ENCODE measurements at places on chromosomes 1 and 21.

GRCh38 chr1:24486331-24487065, 16.1 kb upstream of the RCAN3 start:
- DNase-seq, result no peak

- DNase-seq, result no peak
These were observed 46.2 kb upstream of the EDEM3 start for GRCh38 chr1:184800876-184801275.

GRCh38 chr1:210385228-210385627, 56.5 kb downstream of the HHAT start:
- DNase-seq, result no peak

GRCh38 chr1:101587741-101588140, 350.9 kb downstream of the S1PR1 start:
- no peak for DNase-seq

- no peak for DNase-seq
These were observed 123.2 kb downstream of the NTNG1 start for GRCh38 chr1:107264007-107264406.

DNA sequence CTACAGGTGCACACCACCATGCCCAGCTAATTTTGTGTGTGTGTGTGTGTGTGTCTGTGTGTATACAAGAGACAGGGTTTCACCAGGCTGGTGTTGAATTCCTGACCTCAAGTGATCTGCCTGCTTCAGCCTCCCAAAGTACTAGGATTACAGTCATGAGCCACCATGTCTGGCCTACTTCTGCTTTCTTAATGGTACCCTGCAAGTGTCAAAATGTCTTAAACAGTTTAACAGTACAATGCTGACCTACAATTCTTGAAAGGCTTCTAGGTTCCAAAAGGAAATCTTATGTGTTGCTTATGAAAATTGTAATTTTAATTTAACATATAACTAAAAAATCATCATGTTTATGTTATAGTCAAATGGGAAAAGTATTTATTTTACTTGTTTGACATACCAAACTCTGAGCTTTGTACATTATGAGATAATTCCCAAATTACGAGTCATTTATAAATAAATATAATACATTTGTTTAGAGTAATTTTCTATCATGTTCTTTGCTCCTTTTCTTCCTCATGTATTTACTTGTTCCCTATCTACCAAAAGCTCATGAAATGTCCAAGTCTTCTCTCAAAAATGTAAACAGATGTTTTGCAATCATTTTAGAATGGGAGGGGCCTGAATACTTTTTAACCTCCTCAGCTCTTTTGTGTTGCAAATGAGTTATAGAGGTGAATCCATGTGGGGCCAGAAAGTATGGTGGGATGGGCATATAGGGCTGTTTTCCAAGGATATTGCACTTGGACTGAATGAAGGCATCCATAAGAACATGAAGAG, 8.4 kb upstream of the VCAM1 start:
- DNase-seq, result no peak

- DNase-seq, result no peak
These were observed 1.5 kb downstream of the ATP1A1 start for GRCh38 chr1:116374353-116375147.

GRCh38 chr1:223754681-223755431, 42.5 kb downstream of the CAPN2 start:
- no peak for DNase-seq

DNA sequence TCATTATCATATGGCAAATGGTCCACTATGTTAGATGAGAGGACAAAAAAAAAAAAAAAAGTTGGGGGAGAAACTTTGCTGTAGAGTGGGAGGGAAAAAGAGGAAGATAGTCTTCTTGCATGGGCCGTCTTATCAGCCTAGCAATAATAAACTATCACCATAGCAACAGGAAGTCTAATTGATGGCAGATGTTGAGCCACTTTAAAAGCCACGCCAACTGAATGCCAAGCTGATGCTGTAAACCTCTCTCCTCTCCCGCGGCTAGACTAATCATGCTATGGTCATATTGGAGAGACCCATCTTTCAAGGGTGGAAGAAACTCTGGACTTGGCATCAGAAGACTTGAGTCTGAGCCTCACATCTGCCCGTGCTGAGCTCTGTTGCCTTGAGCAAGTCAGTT, 122.2 kb upstream of the HOOK1 start:
- DNase-seq, result peak; percentile 14

DNA sequence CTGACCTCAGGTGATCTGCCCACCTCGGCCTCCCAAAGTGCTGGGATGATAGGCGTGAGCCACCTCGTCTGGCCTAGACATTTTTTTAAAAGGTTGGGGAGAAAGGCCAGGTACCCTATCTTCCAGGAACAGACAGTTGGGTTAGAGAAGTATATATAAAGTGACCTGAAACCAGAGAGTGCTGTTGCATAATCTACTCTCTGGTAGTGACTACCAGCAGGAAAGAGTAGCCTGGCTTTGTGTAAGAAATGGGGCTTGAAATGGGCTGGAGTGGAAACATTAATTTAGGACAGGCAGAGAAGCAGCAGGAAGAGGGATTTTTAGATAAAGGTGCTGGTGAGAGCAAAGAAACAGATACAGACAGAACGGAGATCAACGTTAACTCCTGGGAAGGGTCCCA, 125.8 kb upstream of the HOOK1 start:
- no peak for DNase-seq

DNA sequence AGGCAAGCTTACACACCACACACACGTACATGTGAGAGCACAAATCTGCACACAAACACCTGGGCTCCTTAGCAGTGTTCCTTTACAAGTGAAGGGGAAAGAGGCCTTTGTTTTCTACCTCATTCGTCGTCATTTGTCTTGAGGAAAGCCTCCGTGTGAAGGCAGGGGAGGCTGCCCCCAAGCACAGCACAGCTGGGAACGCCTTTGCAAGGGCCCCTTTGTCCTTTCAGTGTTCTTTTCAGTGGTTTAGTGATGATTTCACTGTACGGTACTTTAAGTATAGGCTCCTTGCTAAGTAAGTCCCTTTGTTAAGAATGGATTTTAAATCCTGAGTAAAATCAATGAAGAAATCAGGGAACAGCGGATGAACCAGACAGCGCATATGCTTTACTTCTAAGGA, 94.1 kb downstream of the PGBD5 start:
- no peak for DNase-seq

DNA sequence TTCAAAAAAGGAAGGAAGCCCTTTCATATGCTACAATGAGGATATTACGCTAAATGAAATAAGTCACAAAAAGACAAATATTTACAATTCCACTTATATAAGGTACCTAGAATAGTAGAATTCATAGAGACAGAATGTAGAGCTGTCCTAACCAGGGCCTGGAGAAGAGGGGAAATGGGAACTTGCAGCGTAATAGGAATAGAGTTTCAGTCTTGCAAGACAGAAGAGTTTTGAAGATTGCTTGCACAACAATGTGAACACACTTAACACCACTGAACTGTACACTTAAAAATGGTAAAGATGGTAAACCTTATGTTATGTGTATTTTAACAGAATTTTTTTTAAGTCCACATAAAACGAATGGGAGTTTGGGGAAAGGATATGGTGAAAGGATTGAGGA, 2.9 kb downstream of the CD1B start:
- no peak for DNase-seq

DNA sequence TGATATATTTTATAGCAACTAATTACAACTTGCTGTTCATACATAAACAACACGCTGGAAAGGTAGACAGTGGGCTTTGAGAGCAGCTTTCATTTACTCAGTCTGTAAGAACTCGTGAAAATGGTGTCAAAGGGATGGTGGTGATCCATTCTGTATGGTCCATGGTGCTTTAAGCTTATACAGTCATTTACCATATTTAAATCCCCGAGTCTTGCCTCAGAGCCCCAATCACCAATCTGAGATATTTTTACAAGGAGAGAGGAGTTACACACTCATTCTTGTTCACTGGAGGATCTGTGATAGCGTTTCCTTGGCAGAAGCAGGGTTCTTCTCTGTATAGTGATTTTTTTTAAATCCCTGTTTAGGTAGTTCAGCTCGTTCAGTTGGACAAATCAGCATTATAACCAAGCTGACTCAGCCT, 694.6 kb downstream of the USP25 start:
- DNase-seq, result no peak

GRCh38 chr1:204108312-204109141, 35.6 kb downstream of the SOX13 start:
- DNase-seq, result peak; percentile 80

- no peak for DNase-seq
These were observed 255.8 kb downstream of the RHOU start for GRCh38 chr1:228990906-228991569.

- no peak for DNase-seq
These were observed 7.4 kb upstream of the TIAM1 start for GRCh38 chr21:31351438-31351837.

GRCh38 chr1:77347646-77348045, 65.8 kb downstream of the AK5 start:
- no peak for DNase-seq

GRCh38 chr1:215631489-215631888, 64.4 kb downstream of the KCTD3 start:
- peak; percentile 47 for DNase-seq

- no peak for DNase-seq
These were observed 25.0 kb upstream of the CHRM3 start for GRCh38 chr1:239361403-239361802.

- DNase-seq, result no peak
These were observed 1160.8 kb upstream of the B3GALT2 start for GRCh38 chr1:194347200-194347599.

DNA sequence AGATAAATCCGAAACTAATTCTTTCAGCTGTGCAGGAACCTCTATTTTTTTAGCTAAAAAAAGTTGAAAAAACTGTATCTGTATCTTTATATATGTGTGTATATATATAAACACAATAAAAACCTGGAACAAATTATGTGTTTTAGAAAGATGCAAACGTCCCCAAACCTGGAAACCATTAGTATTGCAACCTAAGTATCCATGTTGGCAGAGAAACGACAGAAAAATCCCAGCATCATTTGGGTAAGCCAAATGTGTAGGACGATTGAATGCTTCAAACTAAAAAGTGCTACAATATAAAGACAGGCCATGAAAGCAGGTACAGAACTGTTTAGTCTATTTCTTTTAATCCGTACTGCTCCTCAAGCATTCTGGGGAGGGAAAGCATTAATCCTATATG, 87.9 kb downstream of the AHCTF1 start:
- DNase-seq, result no peak

- no peak for DNase-seq
These were observed 70.2 kb downstream of the EDEM3 start for GRCh38 chr1:184684285-184685074.

DNA sequence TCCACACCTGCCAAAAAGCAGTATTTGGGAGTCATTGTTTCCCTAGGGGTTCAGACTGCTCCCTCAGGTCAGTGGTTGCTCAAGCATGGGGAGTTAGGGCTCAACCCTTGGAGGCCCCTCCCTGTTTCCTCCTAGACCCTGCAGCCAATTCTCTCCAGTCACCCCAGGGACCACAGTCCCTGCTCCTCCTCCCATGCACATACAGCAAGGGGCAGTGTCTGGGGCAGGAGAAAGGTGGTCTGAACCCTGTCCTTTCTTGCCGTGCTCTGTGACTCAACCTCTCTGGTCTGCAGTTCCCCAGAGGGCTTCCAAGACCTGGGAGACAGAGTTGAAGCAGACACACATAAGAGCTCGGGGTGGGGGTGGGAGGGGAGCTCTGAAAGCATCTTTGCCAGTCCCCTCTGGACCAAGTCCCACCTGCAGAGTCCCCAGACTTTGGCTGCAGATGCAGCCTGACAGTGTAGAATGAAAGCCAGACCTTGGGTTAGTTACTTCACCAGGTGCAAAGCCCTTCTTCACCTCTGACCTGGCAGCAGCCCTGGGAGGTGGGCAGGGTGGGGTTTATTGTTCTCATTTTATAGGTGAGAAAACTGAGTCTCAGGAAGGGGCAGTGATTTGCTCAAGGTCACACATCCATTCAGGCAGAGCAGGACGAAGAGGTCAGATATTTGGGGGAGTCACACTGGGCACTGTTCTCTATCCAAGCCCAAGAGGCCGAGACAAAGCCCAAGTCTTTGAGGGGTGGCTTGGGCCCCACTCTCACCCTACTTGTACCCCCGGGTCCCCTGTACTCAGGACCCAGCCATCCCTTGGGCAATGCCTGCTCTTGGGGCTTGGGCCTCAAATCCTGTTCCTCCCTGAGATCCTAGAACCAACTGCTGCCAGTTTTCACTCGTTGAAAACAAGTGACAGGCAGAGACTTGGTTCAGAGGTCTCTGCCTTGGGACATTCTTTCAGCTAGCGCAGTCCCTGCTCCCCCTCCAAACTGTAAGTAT, 748 bp downstream of the PDZK1IP1 start:
- no peak for DNase-seq

DNA sequence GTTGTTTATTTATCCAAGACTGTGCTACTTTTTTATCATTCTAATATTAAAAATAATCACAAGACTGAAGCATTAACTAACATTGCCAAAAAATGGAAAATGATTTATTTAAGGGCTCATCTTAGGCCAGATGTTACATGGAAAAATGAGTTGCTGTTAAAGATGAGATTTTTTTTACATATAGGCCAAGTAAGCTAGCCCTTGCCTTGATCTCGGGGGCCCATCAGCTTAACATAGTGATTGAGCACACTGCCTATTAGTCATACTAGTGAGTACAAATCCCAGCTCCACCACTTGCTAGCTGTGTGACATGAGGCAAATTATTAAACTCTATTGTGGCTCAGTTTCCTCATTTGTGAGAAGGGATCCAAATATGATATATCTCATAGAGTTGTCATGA, 275.9 kb upstream of the SNX7 start:
- DNase-seq, result no peak

DNA sequence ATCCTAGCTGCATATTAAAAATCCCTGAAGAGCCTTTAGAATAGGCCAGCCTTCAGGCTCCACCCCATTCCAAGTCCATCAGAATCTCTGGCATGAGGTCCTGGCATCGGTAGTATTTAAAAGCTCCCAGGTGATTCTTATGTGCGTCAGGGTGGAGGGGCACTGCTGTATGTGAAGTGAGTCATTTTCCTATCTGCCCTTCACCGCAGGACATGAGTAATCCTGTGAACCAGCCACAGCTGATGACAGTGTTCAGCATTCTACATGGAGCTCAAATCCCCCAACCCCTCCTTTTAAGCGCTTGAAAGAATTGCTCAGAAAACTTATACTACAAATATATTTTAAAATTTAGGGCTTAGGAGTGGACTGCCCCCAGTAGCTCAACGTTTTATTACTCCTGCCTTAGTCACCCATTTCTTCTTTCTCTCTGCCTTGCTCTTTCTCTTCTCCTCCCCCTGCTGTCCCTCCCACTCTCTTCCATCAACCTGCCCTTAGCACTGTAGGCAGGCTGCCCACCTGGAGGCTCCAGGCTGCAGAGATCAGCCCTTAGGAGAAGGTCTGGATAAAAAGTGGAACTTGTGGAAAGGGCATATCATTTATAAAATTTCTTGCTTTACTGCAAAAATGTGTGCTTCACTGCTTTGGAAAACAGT, 73.8 kb upstream of the ZNF281 start:
- DNase-seq, result no peak

- DNase-seq, result no peak
These were observed 398.1 kb upstream of the LYPLAL1 start for GRCh38 chr1:218775501-218776021.

DNA sequence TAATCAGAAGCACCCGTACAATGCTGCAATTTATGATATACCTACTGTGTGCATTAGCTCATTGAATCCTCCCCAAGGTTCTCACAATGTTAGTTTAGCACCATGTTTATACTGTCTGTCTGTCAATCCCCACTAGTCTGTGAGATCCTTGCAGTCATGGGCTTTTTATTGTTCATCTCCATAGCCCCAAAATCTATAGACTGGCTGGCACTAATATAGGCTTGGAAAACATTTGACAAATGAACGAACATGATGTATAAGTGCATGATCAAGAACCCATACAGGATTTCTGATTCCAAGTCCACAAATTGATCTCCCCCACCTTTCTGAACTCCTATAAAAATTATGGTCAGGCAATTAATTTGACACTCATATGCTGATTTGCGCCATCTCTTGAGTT, 290.0 kb downstream of the OMA1 start:
- no peak for DNase-seq

- no peak for DNase-seq
These were observed 141.9 kb upstream of the PTBP2 start for GRCh38 chr1:96579636-96580035.

Measured in NCI-H1417 treated with DMSO at 0.1 percent for 48 hours (cell line).